ENCODE measurements at places on chromosomes 7 and 10.

DNA sequence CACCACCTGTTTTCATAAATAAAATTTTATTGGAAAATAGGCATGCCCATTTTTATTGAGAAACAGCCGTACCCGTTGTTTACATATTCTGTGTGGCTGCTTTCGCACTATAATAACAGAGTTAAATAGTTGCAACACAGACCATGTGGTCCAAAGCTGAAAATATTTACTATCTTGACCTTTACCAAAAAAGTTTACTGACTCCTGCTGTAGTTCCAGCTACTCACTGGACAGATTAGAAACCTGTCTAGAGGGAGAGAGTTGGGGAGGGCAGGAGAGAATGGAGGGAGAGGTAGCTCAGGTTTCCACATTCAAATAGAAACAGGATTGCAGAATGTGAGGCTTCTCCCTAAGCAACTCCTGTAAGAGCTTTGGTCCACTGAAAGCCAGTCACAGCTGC, 55.1 kb upstream of the GLCCI1 start:
- DNase-seq: no peak

GRCh38 chr7:80078886-80079285, 55.7 kb upstream of the GNAI1 start:
- DNase-seq: no peak

GRCh38 chr10:131810036-131810804, 90.6 kb upstream of the PPP2R2D start:
- DNase-seq: no peak

- DNase-seq: no peak
These were observed 560 bp downstream of the RARRES2 start for GRCh38 chr7:150340875-150341262.

DNA sequence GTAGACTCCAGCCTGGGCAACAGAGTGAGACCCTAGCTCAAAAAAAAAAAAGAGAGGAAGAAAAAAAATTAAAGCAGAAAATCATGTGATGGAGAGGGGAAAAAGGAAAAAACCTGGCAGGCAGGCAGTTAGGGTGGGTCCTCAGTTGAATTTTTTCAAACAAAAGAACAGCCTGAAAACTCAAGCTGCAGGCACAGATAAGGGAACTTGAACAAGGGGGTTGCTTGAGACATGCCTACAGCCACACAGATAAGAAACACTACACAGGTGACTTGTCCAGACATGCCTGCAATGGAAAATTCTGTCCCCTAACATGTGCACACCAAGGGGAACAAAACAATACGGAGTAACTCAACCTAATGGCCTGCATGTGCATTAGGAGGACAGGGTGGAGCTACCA, 19.2 kb downstream of the VIM start:
- no peak for DNase-seq

- DNase-seq: peak; percentile 90
These were observed 43.4 kb downstream of the PRF1 start for GRCh38 chr10:70558871-70559810.

DNA sequence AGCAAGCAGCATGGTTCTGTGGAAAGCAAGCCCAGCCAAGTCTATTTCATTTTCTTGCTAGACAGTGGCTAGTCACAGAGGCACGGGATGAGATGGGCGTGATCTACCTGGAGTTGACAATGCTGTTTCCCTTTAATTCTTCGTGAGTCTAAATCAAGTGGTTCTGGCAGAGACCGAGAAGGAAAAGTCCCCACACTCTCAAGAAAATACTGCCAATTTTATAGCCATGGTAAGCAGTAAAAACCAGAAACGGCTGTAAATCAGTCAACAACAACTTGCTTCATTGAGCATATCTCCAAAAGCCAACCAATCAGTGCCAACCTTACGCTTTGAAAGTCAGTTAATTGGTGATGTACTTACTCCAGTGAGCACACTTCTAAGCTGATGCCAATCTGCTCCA, 223.4 kb downstream of the SEC23IP start:
- no peak for DNase-seq

DNA sequence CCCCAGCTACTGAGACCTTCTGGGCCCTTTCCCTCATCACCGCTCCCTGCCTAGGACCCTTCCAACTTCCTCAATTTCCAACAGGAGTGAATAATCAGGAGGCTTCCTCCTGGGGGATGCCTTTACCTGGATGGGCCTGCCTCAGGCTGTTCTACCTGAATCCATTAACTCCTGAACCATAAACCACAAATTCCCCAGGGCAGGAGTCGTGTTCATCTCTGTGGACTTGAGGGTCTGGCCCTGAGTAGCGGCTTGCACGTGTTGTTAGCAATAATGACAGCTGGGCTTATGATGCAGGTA, 105.1 kb upstream of the GPR26 start:
- DNase-seq: no peak

DNA sequence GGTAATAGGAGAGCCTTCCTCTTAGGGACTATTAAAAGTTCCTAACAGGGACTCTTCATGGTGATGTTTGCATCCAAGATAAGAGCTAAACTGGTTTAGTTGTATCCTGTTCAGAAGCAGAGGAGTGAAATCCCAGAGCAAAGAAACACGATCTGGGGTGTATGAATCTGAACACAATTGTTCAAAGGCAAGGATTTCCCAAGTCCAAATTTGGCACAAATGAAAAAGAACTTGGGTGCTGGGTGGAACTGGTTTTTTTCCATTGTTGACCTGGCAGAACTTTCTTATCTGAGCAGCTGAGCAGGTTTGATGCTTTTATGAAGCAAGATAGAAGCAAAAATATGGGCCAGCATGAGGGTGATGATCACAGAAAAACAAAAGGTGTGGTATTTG, 6.0 kb downstream of the AGFG2 start:
- no peak for DNase-seq

DNA sequence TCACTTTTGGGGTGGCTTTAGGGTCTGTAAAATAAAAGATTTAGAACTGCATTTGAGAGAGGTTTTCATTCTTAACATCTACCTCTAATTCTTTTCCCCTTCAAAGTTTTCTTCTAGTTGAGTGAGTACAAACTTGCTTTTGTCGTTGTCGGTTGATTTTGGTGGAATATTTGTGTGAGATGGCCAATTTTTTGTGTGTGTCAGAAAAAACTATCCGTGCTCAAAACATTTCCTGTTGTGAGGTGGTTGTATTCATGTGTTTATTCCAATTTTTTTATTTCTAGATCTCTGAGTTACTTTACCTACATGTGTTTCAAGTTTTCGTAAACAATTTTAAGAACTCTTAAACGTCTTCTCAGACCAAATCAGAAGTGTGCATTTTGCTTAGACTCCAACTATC, 1.6 kb downstream of the AHR start:
- DNase-seq: no peak

DNA sequence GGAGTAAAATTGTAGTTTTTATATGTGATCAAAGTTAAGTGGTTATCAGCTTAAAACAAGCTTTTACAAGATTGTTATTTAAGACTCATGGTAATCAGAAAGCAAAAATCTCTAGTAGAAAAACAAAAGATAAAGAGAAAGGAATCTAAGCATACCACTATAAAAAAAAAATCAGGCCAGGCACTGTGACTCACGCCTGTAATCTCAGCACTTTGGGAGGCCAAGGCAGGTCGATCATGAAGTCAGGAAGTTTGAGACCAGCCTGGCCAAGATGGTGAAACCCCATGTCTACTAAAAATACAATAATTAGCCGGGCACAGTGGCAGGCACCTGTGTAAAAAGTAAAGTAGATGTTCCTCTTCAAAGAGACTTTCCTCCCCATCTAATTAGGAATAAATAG, 265.9 kb upstream of the NRP1 start:
- DNase-seq: no peak

DNA sequence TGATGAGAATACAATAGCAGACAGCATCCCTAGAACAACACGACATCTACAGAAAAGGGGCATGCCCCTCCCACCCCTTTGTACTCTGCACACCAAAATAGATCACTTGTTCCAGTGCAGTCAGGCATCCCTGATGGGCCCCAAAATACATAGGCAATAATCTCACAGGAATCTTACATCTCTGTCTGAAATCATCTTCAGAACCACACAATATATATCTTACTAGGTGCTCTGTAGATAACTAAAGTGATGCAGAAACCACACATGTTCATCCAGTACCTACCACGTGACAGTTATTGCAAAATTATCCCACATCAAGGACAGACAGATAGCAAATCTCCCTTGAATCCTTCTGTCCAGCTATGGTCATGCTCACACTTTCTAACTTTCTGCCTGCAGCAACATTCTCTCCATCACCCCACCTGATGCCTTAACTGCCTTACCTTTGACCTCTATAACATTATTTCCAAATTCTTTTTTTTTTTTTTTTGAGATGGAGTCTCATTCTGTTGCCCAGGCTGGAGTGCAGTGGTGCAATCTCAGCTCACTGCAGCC, 30.7 kb downstream of the ST8SIA6 start:
- no peak for DNase-seq

DNA sequence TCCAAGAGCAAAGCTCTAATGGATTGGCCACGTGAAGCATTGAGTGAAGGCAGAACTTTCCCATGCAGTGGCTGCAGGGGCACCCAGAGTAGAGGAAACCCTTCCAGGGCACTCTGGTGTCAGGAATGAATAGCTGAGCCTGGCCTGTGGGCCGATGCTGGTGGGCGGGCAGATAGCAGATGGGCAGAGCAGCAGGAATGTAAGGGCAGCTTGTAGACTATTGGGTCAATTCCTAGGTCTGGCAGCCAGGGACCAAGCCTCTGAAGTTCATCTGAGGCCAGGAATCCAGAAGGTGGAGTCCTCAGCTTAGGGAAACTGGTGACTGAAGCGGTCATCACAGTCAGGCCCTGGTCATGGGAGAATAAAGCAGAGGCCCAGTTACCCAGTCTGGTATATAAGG, 115.4 kb downstream of the TMEM178B start:
- DNase-seq: no peak

DNA sequence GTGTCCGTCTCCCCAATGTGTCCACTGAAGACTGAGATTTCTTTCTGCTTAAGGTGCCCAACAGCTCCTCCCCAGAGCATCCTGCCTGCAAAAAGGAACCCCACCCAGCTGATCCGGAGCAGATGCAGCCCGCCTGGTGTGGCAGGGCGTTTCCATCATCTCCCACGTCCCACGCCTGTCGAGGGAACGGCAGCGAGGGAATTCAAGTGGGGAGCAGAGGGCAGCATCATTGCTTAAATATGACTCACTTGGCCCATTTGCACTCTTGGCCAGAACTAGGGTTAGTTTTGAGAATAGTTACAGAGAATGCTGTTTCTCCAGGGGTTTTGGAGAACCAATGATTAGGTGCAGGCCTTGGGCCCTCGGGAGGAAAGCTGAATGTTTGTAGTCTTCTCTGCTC, 20.8 kb downstream of the VWA2 start:
- no peak for DNase-seq

- DNase-seq: no peak
These were observed 37.8 kb downstream of the RHEB start for GRCh38 chr7:151481650-151482505.

- DNase-seq: no peak
These were observed 62.2 kb downstream of the LANCL2 start for GRCh38 chr7:55427342-55427741.

GRCh38 chr10:105956550-105956949, 1208.0 kb downstream of the SORCS1 start:
- DNase-seq: no peak

GRCh38 chr10:84166620-84167288, 6.8 kb upstream of the GPR15LG start:
- no peak for DNase-seq

DNA sequence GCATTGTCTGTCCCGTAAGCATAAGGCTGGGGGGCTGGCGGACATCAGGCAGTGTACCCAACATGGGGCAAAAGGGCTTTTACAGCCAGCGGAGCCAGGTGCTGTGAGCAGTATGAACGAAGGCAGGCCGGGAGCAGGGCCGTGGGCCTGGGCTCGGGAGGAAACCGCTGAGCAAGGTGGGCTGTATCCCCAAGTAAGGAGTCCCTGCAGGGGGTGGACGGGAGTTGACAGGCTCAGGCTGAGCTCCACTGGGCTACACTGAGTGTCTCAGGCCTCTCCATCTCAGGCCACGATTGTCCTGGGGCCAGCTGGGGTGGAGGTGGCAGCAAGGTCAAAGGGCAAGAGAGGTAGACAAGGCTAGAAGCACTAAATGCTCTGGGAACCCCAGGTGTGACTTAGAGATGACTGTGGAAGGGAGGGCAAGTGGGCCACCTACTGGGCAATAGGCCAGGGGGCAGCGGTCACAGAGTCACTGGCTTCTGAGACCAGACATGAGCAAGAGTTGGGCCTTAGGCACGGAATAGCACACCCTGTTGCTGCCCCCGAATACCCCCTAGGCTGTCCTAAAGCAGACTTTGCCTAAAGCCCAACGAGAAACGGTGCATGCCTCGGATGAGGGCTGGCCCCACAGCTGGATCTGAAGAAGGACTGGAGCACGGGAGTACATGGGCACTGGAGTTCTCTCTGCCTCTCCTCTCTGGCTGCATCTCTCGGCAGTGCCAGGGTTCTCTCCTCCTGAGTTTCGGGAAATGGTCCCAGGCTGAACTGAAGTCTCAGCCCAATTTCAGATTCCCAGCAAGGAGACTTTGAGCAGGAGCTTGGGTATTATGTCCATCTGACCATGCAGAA, 10.8 kb upstream of the RAMP3 start:
- DNase-seq: no peak

GRCh38 chr10:71316056-71316785, 2.8 kb upstream of the SLC29A3 start:
- no peak for DNase-seq

DNA sequence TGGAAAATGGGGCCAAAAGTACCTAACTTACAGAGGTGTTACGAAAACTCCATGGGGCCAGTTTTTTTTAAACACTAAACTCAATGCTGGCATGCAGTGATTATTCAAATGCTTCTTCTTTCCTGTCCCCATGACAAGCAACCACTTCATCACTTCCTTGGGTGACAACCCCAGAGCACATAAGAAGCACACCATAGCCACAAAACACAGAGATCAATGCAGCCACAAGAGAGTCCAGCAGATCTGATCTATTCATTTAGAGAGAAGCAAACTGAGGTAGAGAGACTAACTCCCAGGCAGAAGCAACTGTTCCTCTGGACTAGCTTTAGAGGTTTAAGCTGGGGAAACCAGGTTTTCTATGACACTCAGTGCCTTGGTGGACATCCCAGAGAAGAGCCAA, 180.0 kb downstream of the GRID1 start:
- DNase-seq: no peak

DNA sequence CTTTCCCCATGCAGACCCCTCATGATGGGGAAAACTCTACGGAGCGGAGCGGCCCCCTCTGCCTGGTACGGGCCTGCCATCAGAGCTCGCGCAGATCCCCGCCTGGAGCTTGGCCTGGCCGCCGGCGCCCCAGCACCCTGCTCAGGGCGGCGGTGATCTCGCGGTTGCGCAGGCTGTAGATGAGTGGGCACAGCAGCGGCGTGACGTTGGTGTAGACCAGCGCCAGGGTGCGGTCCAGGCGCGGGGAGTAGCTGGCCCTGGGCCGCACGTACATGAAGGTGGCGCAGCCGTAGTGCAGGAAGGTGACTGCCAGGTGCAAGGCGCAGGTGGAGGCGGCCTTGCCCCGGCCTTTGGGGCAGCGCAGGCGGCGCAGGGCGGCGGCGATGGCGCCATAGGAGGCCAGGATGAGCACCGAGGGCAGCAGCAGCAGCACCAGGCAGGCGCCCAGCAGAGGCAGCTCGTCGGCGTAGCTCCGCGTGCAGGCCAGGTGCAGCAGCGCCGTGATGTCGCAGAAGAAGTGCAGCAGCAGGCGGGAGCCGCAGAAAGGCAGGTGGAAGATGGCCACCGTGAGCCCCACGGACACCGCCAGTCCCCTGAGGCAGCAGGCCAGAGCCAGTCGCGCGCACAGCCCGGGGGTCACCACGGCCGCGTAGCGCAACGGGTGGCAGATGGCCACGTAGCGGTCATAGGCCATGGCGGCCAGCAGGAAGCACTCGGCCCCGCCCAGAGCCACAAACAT, 33.4 kb downstream of the TAS2R41 start:
- DNase-seq: no peak

Data from testis (tissue), 5 donors.